ENCODE measurements at places on chromosomes 3 and 15.

DNA sequence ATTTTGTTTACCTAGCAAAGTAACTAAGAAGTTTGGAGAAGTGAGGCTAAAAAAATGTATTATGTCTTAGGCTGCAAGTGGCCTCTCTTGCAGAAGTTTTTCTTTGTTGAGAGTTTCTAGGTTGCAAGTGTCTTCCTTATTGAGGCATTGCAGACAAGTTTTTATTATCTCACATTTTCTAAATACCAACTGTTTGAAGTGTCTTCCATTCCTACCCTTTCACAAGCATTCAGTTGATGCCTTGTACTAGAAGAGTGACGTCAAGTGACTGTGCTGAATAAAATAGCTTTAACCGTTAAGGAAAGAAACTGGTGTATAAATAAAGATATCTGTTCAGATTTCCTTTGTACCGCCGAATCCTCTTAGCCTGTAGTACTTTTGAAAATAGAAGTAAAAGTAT, 123.3 kb downstream of the ALCAM start:
- no peak for DNase-seq

DNA sequence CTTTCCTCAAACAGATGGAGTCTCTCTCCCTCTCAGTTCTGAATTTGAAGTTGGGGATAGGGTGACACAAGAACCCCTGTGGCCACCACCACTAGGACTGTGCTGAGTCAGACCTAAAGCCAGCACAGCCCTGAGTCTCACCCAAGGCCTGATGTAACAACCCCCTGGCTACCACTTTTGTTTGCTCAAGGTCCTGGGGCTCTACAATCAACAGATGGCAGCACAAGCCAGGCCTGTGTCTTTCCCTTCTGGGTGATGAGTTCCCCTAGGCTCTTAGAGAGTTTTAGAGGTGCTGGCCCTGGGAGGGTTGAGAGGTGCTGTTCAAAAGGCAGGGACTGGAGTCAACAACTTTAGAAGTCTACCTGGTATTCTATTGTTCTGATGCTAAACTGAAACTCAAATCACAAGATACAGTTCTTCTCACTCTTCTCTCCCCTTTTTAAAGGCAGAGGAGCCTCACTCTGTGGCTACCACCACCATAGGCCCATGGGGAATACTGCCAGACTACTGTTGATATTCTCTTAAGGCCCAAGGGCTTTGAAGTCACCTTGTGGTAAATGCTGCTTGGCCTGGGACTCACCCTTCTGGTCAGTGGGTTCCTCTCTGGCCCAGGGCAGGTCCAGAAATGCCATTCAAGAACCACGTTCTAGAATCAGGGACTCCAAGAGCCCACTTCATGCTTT, 6.5 kb downstream of the OR5K4 start:
- DNase-seq = no peak

- DNase-seq = no peak
Observed at GRCh38 chr3:114406286-114406685, 112.5 kb downstream of the TIGIT start.

GRCh38 chr3:159791336-159791735, 197.3 kb upstream of the IL12A start:
- no peak for DNase-seq

DNA sequence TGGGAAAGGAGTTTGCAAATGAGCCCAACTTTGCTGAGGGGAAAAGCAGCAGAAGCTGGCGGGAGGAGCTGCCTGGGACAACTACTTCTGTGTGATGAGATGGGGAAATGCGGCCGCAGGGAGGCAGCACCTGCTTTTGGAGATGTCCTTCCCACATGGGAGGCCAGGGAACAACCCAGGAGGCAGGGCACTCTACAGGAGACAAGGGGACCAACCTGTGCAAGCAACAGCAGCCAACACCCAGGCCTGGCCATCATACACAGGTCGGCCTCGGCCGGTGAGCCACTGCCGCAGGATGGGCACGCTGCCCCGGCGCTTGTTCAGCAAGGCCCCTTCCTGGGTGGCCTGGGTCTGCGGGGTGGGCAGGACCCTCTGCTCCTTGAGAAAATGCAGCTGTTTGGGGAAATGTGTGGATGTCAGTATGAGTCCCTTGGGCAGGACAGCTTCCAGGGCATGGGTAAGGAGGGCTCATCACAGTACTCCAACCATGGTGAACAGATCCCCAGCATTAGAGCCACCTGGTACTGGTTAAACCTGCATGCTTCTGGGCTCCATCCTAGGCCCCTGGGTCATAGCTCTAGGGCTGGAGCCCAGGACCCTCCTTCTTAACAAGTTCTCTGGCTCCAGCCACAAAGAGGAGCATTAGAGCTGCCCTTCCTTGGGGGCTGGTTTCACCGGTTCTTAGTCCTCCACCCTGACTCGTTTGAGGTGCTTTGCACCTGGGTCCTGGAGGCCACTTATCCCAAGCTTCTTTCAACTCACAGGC, 11.6 kb downstream of the EPB42 start:
- no peak for DNase-seq

DNA sequence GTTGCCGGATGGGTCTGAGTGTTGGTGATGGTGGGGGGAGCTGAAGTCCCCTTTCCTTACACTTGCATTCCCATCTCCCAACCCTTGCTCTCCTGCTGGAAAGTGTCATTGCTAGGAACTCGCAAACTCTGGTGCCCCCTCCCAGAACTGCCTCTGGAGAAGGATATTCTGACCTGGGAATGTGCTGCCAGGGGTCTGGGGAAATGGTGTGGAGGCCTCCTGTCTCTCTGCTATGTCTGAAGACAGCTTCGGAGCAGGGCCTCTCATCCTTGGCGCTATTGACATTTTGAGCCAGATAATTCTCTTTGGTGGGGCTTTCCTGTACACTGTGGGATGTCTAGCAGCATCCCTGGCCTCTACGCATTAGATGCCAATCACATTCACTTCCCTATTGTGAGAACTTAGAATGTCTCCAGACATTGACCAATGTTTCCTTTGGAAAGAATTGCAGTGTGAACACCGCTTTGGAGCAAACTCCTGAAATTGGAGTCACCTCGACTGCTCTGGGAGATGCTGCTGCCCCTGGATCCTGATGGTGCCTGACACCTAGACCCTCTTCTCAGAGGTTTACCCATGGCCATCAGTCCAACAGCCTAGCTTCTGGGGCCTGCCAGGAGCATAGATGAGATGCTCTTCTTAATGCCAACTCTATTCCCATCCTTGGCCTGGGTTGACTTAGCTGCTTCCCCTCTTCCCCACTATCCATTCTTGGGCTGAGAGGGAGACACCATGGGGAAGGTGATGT, 2.2 kb upstream of the KY start:
- no peak for DNase-seq

GRCh38 chr15:64314456-64314855, 41.5 kb downstream of the CSNK1G1 start:
- DNase-seq = no peak

GRCh38 chr15:69414701-69415167, 585 bp downstream of the KIF23 start:
- DNase-seq = no peak

- no peak for DNase-seq
Observed at GRCh38 chr3:159080821-159081220, 279.0 kb downstream of the MFSD1 start.

DNA sequence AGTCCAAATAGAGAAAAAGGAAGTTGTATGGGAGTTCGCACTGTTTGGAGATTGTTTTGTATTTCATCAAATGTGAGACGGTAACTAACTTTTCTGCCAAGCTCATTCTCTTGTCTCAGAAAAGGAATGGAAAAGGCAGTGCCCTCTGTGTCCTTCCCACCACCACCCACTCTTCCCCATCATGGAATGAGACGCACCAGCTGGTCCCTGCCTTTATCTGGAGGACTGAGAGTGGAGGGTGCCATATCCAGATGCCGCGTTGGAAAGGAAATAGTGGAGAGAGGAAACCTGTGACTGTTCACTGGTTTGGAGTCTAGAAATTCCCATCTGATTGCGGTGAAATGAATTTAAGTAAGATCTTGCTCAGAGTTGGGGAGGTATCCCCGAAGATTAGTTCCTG, 3.7 kb upstream of the CCK start:
- DNase-seq = no peak

GRCh38 chr15:91413142-91413541, 313.1 kb downstream of the SV2B start:
- DNase-seq = no peak

Measured in stimulated activated CD4-positive, alpha-beta T cell treated with anti-CD3 and anti-CD28 coated beads, Interleukin-1b, Interleukin-23, amount 100 ng/mL, for 1 hour (primary cell).